Left lung (tissue), 14 donors: ENCODE measurements at places on chromosomes 1 and 21. TPM values are rescaled to one million over a fixed set of nuclear protein-coding genes. Genes with fewer than 3 reads are reported as not detected.

GRCh38 chr1:100250264-100250663, 630 bp upstream of the DBT start:
- peaks cover 6% of the 10 kb centered on the region for H3K4me1 ChIP-seq
- H3K4me3 ChIP-seq = peak overlapping the region; percentile 85
- no peak for DNase-seq
- H3K27ac ChIP-seq = no peak overlapping the region
- H3K27me3 ChIP-seq = no peaks in the 10 kb centered on the region

DNA sequence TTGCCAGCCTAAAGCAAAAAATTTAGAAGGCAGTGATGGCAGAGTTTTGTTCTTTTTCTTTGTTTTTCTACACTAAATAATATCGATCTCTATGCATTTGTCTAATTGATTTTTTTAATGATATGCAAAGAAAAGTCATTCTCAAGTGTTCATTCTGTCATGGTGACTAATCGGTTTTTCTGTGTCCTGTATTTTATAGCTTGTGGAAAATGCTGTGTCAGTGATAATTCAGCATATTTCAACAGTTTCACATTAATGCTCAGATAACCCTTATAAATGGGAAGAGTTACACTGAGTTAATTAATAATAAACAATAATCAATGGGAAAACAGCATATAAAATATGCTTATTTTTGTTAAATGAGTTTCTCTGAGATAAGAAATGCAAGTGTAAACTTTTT, 824.9 kb downstream of the AMY1C start:
- no peak overlapping the region for H3K4me3 ChIP-seq
- H3K27me3 ChIP-seq = no peaks in the 10 kb centered on the region
- no peak for DNase-seq
- H3K4me1 ChIP-seq = no peaks in the 10 kb centered on the region
- H3K36me3 ChIP-seq = no peaks in the 10 kb centered on the region

DNA sequence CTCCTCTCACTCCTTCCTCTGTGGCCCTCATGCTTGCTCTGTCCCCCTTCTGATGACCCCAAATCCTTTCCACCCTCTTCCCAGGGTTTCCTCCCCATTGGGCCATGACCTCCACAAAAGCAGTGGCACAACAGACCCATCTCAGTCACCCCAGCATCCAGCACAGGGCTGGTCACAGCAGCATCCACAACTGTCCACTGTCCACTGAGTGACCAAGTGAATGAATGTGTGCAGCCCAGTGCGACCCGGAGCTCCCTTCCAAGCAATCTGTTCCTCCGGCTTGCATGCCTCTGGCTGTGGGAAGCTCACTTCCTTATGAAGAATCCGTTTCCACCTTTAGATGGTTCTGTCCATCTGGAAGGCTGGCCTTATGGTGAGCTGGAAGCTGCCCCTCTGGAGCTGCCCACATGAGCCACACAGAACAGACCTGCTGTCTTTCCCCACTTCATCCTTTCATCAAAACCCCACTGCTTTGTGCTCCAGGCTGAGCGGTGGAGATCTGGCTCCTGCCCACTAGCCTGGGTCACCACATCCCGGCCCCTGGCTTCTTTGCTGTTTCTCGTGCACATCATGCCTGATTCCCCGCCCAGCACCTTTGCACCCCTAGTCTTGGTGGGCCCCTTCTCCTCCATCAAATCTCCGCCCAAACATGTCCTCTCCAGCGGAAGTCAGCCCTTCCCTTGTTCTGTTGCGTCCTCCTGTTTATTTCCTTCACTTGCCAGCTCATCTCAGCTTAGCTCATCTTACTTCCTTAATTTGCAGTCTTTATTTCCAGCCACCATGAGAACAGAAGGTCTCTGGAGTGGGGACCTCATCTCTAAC, 56.4 kb downstream of the EDN2 start:
- no peaks in the 10 kb centered on the region for H3K27me3 ChIP-seq
- no peak overlapping the region for H3K27ac ChIP-seq
- no peak overlapping the region for H3K4me3 ChIP-seq
- no peaks in the 10 kb centered on the region for H3K36me3 ChIP-seq
- DNase-seq = no peak

GRCh38 chr1:1889090-1889750, 1.7 kb downstream of the GNB1 start:
- H3K4me1 ChIP-seq = peaks cover 30% of the 10 kb centered on the region
- H3K4me3 ChIP-seq = peak overlapping the region; percentile 75
- H3K27ac ChIP-seq = peak overlapping the region; percentile 97
- no peaks in the 10 kb centered on the region for H3K27me3 ChIP-seq
- no peak for DNase-seq

CD1E gene
- 0.16 TPM for total RNA-seq

CREG1 gene
- total RNA-seq = 157 TPM
